ENCODE measurements at places on chromosomes 3 and 15.
A peak's percentile ranks its signal among the peaks of the same experiment; 100 is the strongest.

- peak; percentile 66 for DNase-seq
Measured at GRCh38 chr15:34367101-34368081, at the start of gene LPCAT4. Gene LPCAT4, minus strand, starts transcription at chr15:34367196. Its CDS starts 96 bp downstream, at chr15:34367100.

DNA sequence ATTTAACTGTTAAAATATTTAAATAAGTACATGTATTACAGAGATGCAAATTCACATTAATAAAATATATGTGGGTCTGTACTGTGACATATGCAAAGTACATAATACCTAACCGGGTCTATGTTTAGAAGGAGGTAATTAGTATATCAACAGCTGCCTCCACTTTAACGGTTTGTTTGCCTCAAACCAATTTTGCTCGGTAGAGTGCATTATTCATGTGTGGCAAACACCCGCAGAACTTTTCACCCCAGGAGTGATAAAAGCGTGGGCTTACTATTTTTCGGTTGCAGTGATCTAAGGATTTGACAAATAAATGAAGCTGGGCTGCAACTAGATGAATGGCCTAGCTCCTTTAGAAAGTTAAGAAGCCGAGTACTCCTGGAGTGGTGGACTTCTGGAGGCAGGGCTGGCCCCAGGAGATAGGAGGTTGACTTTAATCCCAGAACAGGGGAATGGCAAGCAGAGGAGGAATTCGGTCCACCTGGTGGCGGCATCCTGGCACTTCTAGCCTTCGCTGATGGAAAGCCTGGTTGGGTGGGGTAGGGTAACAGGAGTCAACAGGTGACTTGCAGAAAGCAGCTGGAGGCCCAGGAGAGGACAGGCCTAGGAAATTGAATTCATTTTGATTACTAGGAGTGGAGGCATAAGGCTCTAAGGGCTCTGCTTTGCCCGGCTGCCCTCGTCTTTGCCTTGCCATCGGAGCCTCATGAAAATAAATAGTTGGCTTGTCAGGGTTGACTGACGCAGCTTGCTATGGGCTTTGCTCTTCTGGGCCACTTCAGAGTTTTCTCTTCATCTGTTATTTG is 2.4 kb downstream of the SLCO3A1 start:
- no peak for DNase-seq

- peak; percentile 82 for DNase-seq
Measured at GRCh38 chr15:40064231-40064894, 25.4 kb upstream of the SRP14 start.

GRCh38 chr3:166071-166470 is 30.5 kb upstream of the CHL1 start:
- DNase-seq: no peak

GRCh38 chr3:171672124-171672523 is 138.2 kb downstream of the PLD1 start:
- DNase-seq: no peak

DNA sequence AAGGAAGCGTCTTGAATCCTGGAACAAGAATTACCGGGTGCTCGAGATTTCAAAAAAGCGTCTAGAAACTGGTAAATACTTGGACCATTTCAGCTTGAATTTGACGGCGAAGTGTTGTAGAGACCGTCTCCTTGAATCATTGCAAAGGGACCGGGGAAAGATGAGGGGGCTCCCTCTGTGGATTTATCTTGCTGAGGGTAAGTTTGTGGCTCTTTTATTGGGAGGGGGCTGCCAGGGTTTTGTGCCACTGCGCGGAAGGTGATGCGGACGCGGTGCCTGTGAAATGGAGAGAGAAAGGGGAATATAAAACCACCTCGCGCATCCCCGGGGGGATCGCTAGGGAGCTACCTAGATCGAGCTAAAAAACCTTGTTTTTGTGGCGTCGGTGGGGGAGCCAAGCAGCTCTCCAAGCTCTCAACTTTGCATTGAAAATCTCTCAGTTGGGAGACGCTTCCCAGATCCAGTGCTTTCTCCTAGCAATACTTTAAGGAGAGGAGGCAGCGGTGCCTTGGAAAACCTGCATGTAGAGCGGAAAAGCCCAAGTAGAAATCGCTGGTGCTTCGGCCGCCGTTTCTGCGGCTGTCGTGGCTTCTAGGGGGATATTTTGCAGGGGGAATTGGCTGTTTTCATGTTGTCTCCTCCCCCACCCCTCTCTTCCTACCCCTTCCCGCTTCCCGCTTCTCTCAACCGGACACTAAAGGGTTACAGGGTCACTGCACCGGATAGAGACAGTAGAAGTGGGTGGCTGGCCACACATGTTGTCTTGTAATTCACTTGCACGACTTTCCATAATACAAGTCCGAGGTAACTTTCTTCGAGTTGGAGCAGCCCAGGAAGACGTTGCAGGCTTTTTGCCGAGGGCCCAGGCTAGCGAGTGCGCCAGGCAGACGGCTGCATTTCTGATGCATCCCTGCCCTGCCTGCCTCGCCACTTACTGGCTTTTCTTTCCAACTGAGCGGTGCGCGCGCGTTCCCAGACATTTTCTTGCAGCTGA is 187.6 kb downstream of the NLGN1 start:
- no peak for DNase-seq

DNA sequence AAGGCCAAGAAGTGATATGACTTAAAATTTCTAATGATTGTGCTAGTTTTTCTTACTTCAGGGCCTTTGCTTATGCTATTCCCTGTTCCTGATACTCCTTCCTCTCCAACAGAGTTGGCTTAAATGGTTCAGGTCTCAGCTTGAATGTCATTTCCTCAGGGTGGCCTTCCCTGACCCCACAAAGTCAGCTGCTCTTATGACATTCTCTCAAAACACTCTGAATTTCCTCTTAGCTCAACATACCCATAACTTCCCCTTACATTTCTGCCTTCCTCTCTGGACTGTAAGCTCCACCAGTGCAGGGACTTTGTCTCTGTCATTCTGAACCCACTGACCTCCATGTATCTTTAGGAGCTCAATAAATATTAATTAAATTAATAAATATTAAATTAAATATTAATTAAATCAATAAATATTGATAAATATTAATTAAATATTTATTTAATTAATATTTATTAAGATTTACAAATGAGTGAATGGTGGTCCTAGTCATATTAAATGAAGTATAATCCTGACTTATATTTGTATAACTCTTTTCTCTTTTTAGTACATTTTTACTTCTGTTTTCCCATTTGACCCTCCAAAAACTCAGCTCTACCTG is 17.9 kb upstream of the TMCC1 start:
- DNase-seq: no peak

GRCh38 chr15:62994439-62994838 is 48.1 kb upstream of the TPM1 start:
- DNase-seq: no peak

GRCh38 chr3:160163229-160163878 is 61.9 kb upstream of the C3orf80 start:
- no peak for DNase-seq

DNA sequence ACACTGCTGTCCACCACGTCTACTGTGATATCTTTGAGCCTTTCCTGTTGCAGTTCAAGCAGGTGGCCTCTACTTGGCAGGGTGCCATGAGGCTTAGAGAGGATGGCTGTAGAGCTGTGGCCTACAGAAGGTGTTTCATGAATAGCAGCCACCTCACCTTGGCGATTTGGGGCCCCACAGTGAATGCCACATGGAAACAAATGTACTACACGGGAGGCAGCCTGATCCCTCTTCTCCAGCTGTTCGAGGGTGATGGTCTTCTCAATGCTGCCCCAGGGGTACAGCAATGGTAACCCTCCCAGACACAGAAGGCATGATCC is 70.7 kb downstream of the FAM43A start:
- no peak for DNase-seq

DNA sequence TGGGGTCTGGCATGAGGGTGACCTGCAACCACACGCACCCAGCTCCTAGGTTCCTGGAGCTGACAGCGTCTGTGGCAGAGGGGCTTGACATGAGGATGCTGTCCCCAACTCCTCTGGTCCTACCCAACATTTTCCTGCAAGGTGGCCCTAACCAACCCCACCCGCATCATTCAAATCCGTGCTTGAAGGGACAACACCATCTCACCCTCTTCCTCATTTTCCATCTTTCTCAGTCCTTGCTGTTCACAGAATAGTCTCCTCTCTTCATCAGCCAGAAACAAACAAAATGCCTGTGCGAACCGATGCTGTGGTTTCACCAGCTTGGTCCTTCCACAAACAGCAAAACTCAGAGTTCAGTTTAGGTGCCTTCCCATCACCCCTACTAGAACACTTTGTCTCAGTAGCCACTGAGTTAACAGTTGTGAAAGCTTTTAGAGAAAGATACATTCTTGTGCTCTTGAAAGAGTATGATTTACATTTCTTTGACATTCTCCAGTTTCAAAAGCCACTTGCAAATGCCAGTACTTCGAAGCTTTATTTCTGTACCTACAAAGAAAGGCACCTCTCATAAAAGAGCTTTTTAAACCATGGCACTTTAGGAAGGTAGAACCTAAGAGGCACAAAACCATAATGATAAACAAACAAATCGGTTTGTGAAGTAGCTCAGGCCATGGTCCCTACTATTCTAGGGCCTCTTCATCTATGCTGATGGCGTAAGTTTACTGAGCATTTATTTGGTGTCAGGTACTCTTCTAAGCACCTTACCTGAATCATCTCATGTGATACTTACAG is 360.1 kb downstream of the SHQ1 start:
- DNase-seq: no peak

- no peak for DNase-seq
Measured at GRCh38 chr3:191357909-191358308, 27.6 kb upstream of the UTS2B start.

GRCh38 chr3:127637971-127638370 is 9.0 kb downstream of the PODXL2 start:
- DNase-seq: no peak

DNA sequence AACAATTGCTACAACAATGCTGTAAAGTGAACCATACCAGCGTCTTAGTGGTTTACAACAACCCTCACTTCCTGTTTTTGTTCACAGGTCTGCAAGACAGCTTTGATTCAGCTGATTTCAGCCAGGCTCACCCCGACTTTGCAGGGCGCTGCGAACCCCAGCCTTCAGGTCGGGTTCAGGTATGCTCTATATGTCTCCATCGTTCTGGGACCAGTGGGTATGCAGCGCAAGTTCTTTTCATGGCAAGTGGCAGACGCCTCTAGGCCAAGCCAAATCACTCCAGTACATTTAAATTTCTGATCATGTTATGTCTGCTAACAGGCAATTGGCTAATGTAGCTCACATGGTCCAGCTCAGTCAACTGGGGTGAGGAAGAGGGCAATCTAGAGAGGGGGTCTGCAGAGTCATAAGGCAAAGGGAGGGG is 52.4 kb upstream of the RGMA start:
- no peak for DNase-seq

GRCh38 chr3:195302431-195302830 is 31.5 kb upstream of the XXYLT1 start:
- DNase-seq: no peak

- DNase-seq: no peak
Measured at GRCh38 chr15:31161951-31162350, 60.4 kb upstream of the TRPM1 start.

DNA sequence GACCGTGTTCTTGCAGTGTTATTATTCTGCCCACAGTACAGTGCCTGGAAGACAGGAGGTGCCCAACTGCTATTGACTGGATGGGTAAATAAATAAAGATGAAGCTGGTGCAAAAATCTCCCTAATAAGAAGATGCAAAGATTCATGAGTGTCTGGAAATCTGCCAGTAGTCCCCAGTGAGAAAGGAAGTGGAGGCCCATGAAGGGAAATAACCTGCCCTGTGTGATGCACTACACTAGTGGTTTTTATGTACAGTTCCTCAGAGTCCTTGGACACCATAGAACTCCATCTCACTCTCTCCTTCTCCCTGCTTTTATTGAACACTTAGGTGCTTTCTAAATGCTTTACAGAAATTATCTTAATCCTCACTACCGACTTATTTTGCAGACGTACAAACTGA is 8.3 kb upstream of the SUCLG2 start:
- DNase-seq: no peak

- no peak for DNase-seq
Measured at GRCh38 chr3:160826408-160826807, 70.4 kb downstream of the PPM1L start.

- DNase-seq: no peak
Measured at GRCh38 chr3:99951701-99952100, 134.0 kb downstream of the CMSS1 start.

DNA sequence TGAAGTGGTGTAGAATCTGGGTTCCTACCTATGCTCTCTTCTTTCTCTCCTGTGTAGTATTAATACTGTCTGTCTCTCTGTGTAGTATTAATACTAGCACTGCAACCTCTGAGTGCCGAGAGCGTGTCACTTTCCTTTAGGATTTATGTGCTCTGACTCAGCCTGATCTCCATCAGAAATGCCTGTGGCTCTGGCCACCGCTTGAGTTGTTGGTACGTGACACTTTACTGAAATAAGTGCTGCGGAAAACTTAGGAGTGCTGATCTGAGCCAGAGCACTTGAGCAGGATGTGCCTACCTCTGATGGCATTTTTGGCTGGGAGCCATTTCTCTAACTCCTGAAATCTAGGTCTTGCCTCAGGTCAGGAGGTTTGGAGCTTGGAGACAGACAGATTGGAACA is 807.4 kb downstream of the SQOR start:
- peak; percentile 44 for DNase-seq

GRCh38 chr3:14595561-14595960 is 55.4 kb upstream of the GRIP2 start:
- DNase-seq: no peak

DNA sequence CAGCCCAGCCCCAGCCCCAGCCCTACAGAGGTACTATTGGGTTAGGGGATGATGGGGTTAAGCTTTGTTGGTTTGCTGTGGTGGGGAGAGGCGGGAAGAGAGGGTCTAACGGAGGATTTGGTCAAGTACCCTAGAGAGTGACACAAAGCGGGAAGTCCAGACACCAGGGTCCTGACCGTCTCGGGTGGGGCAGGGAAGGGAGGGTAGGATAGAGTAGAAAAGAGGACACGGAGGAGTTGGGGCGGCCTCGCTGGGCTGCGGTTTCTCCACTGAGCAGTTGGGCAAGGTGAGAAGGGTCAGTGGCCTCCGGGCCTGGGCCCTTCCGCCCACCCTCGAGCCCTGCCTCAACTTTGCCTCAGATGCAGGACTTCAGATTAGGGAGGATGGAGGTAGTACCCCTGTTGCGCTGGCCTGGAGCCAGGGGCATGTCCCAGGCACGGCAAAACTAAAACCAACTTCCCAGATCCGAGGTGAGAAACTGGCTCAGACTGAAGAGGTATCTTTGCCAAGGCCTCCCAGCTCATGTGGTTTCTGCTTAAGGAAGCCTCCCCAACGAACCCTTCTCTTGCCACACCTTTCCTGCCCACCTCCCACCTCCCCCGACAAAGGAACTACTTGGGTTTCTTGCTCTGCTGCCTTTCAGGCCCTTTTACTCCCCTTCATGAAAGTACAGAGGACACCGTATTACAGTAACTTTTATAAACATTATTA is 551 bp downstream of the PML start:
- no peak for DNase-seq

GRCh38 chr3:150761831-150762661 is 923 bp downstream of the SIAH2 start:
- DNase-seq: peak; percentile 57

- DNase-seq: no peak
Measured at GRCh38 chr3:38480930-38481329, 15.2 kb upstream of the EXOG start.

DNA sequence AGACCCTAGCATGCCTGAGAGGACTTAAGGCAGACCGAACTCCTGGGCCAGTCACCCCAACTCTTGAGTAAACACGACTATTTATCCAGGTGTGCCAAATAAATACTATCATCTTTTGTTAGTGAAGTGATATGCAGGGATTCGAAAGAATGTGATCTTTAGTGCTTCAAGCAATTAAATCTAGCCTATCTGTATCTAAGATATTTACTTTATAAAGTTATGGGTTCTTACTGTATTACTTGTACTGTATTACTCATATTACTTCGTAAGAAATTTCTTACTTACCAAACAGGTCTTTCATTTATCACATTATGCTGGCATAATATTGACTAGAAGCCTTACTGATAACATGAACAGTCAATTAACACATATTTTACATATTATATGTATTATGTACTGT is 211.6 kb upstream of the NECTIN3 start:
- no peak for DNase-seq
